ENCODE measurements at places on chromosomes 11 and 22.

DNA sequence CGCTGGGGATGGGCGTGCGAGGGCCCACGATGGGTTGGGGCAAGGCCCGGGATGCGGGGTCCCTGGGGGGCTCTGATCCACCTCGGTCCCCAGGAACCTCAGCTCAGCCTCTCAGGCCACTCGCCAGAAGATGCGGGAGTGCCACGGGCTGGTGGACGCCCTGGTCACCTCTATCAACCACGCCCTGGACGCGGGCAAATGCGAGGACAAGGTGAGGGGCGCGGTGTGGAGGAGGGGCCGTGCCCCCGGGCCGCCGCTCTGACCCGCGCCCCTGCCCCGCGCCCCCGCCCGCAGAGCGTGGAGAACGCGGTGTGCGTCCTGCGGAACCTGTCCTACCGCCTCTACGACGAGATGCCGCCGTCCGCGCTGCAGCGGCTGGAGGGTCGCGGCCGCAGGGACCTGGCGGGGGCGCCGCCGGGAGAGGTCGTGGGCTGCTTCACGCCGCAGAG, 6.3 kb downstream of the PKP3 start:
- DNase-seq = no peak

DNA sequence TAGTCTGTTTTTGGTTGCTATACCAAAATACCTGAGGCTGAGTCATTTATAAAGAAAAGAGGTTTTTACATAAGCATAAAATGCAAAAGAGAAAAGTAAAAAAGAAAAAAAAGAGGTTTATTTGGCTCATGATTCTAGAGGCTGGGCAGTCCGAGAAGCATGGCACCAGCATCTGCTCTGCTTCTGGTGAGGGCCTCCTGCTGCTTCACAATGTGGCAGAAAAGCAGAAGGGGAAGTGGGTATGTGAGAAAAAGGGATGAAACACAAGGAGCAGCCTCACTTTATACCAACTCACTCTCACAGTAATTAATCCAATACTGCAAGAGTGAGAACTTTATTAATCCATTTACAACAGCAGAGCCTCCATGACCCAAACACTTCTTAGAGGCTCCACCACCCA, 47.1 kb downstream of the MTNR1B start:
- DNase-seq = no peak

DNA sequence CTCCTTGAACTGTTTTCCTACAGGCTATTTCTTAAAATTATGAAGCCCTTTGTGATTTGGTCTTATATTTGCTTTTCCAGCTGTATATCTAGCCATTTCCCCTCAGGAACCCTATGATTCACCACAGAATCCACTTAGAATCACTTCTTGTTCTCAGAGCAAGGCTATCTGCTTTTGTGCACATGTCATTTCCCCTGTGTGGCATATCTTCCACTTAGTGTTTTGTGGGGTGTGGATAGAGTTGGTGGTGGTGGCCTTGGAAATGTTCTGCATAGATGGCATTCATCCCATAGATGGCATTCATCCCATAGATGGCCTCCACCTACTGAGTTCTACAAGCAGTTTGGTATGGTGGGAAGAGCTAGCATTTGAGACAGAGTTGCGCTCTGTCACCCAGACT, 44.7 kb downstream of the SWAP70 start:
- DNase-seq = no peak

GRCh38 chr22:29302681-29303465, 3.6 kb upstream of the GAS2L1 start:
- no peak for DNase-seq

GRCh38 chr11:1779034-1779805, 15.5 kb upstream of the CTSD start:
- no peak for DNase-seq

DNA sequence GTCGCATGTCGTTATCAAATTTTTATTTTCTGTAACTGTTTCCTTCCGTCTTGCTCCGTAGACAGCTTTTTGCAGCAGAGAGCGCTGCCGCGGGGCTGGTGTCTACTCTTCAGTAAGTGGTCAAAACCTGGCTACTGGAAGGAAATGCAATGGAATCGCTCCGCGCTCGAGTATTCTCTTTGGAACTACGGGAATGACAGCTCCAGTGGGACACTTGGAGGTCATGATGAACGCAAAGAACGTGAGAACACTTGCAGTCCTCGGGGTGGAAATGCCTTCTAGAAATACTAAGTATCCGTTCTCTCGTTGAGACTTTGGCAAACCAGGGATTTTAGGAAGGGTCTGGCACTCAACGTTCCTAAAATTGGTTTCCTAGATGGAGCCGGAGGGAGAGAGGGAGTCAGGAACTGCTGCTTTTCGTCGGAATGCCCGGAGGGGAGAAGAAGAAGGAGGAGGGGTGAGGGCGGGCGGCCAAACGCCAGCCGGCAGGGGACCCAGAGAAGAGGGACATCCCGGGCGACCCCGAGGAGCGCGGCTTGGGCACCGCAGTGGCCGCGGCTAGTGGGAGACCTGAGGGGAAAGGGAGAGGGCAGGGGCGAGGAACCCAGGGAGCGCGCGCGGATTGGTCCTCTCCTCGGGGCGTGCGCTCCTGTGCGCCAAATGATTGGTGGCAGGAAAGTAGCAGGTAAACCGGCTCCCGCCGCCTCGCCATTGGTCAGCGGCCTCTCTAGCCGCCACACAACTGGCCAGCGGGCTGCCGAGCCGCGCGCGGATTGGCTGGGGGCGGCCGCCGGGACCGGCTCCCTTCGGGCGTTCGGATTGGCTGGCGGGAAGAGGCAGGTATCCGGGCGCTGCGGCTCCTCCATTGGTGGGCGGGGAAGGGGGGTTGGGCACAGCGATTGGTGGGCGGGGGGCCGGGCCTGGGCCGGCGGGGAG, 490 bp upstream of the BMAL1 start:
- DNase-seq = peak; percentile 94

DNA sequence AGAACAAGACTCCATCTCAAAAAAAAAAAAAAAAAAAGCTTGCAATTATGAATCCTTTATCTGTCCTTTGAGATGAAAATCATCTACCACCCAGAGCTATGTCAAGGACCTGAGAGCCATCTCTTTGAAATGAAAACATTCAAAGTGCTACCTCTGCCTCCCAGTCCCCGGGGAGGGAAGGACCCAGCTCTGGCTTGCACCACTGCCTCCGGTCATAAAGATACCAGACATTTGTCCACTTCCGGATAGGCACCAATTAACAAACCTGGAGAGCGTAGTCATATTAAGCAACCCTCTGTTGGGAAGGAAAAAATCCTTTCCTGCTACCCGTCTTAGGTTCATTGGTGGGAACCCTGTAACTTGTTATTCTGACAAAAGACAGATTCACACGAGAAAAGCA, 98.6 kb downstream of the ARHGAP8 start:
- DNase-seq = no peak

GRCh38 chr22:21994881-21995444, 12.4 kb upstream of the TOP3B start:
- DNase-seq = no peak

GRCh38 chr11:103202048-103202651, 92.9 kb downstream of the DYNC2H1 start:
- no peak for DNase-seq

DNA sequence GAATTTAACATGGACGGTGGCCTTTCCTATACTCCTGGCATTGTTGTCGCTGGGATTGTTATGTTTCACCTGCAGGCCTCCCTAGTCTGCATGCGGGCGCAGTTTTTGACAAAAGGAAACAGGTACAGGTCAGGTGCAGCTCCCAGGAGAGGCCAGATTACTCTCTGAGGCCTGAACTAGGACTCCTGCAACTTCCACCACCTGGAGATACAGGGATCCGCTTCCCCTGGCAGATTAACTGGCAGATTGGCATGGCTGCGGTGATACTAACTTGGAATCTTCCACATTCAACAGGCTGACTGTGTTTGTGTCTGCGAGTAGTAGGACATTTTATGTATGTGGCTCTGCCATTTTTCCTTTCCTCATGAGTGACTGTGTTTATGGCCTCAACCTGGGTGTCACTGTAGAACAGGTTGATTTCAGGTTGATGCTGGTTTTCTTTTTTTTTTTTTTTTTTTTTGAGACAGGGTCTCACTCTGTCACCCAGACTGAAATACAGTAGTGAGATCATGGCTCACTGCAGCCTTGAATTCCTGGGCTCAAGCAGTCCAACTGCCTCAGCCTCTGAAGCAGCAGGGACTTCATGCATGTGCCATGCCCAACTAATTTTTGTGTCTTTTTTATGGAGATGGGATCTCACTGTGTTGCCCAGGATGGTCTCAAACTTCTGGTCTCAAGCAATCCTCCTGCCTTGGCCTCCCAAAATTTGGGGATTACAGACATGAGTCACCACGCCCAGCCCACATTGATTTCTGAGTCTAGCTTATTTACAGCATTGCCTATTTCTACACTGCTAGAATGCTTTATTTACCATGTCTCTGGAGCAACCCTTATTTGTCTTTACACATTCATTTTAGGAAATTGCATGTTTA, 1.7 kb upstream of the USP28 start:
- no peak for DNase-seq

DNA sequence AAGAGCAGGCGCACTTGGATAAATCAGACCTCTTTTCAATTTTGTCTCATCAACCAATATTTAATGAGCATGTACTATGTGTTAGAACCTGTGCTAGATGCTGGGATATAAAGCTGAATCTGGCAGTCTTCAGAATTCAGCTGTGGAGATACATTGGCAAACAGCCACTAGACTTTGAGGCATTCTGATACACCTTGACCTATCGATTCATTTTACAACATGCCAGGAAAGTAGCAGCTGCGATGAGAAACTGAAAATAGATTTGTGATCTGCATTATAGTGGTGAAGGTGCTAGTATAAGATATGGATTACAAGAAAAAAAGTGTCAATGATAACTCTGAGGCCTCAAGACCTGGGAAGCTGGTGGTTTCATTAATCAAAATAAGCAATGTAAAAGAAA, 1338.1 kb upstream of the TENM4 start:
- DNase-seq = no peak

DNA sequence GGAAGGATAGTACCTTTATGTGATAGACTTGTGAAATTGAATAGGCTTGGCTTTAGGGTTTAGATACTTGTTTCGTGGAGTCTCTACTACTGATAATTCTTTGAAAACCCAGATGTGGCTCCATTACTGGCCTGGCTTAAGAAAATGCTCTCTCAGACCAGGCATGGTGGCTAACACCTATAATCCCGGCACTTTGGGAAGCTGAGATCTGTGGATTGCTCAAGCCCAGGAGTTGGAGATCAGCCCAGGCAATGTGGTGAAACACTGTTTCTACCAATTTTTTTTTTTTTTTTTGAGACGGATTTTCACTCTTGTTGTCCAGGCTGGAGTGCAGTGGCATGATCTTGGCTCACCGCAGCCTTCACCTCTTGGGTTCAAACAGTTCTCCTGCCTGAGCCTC, 40.9 kb downstream of the ATG13 start:
- no peak for DNase-seq

- DNase-seq = no peak
Measured at GRCh38 chr11:33067294-33067693, 27.9 kb downstream of the TCP11L1 start.

DNA sequence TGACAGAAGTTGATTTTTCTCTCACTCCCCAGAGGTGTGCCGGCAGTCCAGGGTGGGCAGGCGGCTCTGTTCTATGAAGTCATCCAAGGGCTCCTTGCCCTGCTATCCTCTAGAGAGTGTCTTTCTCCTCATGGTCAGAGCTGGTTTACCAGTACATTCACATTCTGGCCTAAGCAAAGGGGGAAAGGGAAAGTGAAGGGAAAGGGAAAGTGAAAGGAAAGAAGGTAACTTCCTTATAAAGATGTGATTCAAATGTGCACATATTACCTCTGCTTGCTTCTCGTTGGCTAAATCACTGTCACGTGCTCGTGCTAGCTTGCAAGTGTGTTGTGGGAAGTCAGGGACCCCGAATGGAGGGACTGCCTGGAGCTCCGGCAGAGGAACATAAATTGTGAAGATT, 2.9 kb upstream of the HTATIP2 start:
- DNase-seq = no peak

- no peak for DNase-seq
Measured at GRCh38 chr11:26191193-26191592, 140.7 kb upstream of the ANO3 start.

GRCh38 chr11:120135838-120136237, 2.1 kb downstream of the TRIM29 start:
- no peak for DNase-seq

- no peak for DNase-seq
Measured at GRCh38 chr11:33706966-33707365, 6.3 kb upstream of the C11orf91 start.
